Cardiac fibroblast (primary cell): ENCODE measurements at places on chromosomes 7 and 10.
A peak's percentile ranks its signal among the peaks of the same experiment; 100 is the strongest.

GRCh38 chr7:41706228-41706930 is 3.5 kb upstream of the INHBA start:
- DNase-seq: no peak

DNA sequence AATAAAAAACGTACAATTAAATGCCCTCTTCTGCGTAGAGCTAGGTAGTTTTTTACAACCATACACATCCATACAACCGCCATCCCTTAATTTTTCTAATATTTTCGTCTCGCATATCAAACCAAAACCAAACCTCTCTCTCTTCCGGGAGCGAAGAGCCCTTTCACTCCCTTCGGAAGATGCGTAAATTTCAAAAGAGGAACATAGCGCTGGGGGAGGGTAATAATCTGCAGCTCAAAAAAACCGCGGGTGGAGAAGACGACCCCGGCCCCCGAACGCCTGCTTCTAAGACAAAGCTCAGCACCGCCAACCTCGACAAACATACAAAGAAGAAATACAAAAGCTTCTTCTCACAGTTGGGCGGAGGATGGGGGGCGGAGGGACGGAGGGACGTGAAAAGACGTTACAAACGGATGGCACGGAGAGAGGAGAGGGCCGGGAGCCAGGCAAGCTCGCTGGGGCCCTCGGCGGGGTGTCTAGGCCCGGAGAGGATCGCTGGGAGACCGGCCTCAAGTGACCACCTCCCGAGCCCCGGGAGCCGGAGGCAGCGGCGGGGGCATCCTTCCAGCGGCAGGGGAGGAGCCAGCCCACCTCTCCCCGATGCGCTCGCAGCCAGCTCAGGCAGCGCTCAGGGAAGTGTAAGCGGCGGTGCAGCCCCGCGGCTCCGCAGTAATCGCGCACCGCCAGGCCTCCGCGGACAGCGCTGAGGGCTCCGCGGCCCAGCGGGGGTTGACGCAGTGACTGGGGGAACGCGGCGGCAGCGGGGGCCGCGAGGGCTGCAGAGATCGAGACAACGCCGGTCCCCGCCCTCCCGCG is 851 bp downstream of the MKRN1 start:
- peak; percentile 41 for DNase-seq

- DNase-seq: no peak
Observed at GRCh38 chr10:110947061-110947595, 27.7 kb downstream of the SHOC2 start.

- DNase-seq: peak; percentile 72
Observed at GRCh38 chr10:8054494-8055407, at the start of gene GATA3. TSS of gene GATA3 (plus strand) at chr10:8054688. CDS start at chr10:8055656, 968 bp downstream.
